IMR-90 (cell line): ENCODE measurements at places on chromosomes 11 and 22.

DNA sequence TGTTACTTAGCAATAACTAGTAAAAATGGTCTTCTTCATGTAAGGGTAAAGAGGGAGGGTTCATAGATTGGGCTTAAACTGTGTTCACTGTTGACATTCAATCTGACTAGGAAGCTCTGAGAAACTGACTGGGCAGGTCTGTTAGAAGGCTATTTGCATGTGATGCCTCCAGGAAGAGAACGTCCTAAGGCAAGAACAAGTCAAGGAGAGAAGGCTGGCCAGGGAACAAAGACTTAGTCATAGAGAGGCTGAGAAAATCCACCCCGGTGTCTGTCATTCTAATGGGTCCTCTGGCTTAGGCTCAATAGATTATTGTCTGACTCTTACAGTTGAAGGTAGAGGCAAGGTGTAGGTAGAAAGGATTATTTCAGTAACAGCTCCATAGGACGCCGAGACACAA, 50.3 kb upstream of the CD44 start:
- peak; percentile 21 for DNase-seq

GRCh38 chr11:128513915-128514681, 73.3 kb downstream of the ETS1 start:
- DNase-seq, result no peak

DNA sequence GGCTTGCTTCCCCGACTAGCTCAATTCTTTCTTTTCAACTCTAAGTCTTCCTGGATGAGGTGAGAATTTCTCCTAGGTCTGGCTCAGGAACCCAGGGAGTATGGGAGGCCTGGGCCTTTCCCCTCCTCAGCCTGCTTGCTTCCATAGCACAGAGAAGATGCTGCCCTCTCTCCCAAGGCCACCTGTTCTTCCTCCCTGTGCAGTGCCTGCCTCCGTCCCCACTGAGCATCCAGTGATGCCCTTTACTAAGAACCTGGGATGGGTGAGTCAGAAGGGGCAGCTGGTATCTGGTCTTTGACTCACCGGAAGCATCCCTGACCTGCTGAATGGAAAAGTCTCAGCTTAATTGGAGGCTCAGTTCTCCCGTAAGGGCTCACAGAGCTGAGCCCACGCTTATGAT, 607.9 kb downstream of the BUD13 start:
- DNase-seq, result no peak

DNA sequence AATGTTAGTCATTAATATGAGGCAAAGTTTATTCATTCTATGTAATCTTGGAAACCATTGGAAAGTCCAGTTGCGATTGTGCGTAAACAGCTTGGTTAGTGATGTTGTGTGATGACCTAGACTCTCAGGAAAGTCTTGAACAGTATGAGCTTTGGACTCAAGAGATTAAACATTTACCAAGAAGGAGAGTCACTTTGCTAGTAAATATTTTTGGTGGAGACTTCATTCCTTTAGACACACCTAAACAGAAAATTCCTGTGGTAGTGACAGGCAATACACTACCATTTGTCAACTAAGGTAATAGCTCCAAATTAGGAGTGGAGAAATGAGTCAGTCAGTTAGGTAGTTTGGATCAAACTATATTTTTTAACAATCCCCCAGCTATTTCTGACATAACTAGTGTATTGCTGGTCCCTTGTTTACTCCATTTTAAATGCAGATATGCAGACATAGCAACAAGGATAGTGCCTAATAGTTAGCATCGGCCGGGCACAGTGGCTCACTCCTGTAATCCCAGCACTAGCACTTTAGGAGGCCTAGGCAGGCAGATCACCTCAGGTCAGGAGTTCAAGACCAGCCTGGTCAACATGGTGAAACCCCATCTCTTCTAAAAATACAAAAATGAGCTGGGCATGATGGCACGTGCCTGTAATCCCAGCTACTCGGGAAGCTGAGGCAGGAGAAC, 89.3 kb downstream of the ARHGAP42 start:
- peak; percentile 4 for DNase-seq

DNA sequence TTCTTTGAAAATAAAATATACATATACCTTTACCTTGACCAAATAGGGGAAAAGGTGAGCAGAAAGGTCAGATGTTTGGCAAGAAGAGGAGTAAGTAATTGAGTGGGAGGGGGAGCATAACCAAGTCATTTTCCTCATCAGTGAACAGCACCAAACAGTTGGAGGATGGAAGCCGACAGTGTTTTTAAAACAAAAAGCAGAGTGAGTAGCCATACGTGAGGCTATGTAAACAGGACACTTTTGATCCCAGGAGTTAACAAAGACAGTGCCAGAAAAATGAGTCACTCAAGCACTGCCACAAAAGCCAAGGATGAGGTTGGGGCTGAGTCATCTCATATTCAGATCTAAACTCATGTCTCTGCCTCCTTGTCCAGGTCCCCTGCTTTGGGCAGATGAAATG, 734.7 kb downstream of the KCNA4 start:
- DNase-seq, result peak; percentile 99

- DNase-seq, result no peak
These were observed 582 bp downstream of the SREBF2 start for GRCh38 chr22:41833369-41834004.
